ENCODE measurements at places on chromosomes 12 and 14.
A peak's percentile ranks its signal among the peaks of the same experiment; 100 is the strongest.

GRCh38 chr14:91387169-91387835, 30.3 kb downstream of the CCDC88C start:
- no peak for DNase-seq

- DNase-seq, result peak; percentile 30
Observed at GRCh38 chr12:108884116-108885012, 4.5 kb downstream of the DAO start.

DNA sequence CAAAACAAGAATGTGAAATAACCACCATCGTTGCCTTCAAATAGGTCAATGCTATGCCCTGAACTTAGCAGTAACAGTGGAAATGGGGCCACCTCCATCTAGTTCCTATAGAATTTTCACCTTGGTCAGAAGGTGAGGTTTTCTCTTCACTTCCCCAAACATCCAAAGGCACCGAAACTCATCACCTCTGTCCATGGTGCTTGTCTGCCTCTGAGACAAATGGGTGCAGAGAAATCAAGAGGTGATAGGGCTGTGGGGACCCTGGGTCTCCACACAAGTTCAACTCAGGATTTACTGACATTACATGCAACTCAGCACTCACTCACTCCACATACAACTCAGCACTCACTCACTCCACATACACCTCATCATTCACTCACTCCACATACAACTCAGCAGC, 26.2 kb upstream of the TMEM132C start:
- DNase-seq, result no peak

GRCh38 chr12:14454098-14454907, 88.8 kb downstream of the ATF7IP start:
- no peak for DNase-seq

DNA sequence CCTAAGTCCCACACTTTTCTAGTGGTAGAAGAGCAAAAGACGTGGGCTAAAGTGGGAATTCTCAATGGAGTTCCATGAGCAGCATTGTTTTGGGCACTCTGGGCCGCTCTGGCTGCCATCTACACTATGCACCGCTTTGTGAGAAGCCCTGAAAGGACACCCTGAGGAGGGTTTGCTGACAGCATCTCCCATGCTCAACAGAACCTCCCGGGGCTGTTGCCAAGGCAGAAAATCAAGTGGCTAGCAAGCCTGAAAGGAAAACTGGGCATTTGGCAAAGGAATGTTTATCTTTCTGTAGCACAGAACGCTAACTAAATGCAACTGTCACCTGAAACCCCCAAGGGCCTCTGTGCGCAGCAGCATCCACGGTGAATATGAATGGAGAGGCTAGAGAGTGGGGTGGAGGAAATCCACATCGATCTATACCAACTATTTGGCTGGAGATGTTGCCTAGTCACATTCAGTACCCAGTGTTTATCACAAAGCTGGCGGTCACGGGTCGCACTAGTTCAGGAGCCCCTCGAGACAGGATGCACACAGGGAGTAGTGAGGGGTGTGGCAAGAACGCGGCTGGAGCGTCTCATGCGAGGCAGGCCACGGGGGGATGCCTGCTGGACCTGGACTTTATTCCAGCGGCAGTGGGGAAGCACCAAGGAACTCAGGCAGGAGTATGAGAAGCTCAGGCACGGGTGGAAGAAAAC, 14.2 kb downstream of the APPL2 start:
- DNase-seq, result no peak

- no peak for DNase-seq
Observed at GRCh38 chr14:30108975-30109700, 181.5 kb upstream of the PRKD1 start.

- no peak for DNase-seq
Observed at GRCh38 chr12:116155383-116155782, 122.1 kb downstream of the MED13L start.

GRCh38 chr12:52631264-52631663, 12.9 kb upstream of the KRT73 start:
- no peak for DNase-seq

DNA sequence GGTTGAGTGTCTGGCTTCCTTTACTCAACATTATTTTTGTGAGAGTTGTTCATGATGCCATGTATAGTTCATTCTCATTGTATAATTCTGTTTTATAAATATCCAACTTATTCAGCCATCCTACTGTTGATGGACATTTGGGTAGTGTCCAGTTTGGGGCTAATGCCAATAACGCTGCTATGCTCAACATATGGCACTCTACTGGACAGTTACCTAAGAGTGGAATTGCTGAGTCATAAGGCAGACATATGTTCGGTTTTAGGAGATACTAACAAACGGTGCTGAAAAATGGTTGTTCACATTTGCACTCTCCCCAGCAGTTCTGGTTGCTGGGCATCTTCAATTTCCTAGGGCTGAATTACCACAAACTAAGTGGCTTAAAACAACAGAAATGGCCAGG, 28.7 kb upstream of the P2RX4 start:
- DNase-seq, result no peak

DNA sequence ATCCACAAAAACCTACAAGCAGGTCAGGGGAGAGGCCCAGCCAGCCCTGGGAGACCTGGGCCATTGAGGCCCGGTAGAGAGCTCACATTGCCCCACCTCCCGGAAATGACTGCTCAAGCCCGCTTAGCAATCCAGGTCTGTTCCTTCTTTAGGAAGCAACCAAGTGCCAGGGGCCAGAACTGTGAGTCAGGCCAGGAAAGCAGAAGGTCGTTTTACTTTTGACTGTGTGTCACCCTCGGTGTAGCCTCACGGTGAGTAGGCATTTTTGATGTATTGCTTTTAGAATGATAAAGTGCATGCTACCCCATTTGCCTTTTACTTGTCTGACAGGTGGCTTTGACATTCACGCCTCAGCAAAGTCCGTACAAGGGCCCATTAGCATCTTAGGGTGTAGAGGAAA, 25.4 kb upstream of the PWP1 start:
- DNase-seq, result no peak

DNA sequence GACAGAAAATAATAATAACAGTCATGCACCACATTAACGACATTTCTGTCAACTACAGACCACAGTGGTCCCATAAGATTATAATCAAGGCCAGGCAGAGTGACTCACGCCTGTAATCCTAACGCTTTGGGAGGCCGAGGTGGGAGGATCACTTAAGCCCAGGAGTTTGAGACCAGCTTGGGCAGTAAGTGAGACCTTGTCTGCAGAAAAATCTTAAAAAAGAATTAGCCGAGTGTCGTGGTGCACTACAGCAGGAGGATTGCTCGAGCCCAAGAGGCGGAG, 8.6 kb downstream of the NAB2 start:
- no peak for DNase-seq

DNA sequence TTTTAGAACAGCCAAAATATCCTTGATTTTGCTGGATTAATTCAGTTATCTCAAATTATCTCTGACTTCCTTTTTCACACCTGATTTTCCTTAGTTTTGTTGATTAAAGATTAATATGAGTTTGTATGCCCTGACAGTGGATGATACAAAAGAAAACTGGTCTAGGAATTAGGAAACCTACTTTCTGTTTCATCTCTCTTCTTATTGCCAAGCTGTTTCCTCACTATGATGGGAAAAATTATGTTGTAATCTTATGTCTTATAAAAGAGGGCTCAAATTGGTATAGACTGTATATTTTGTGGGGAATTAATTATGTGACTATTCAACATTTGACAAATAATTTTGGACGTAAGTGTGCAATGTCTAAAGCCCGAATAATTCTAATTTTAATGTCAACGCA, 271.6 kb downstream of the FBXL14 start:
- no peak for DNase-seq

GRCh38 chr12:105721051-105721825, 390.7 kb downstream of the C12orf75 start:
- DNase-seq, result no peak

DNA sequence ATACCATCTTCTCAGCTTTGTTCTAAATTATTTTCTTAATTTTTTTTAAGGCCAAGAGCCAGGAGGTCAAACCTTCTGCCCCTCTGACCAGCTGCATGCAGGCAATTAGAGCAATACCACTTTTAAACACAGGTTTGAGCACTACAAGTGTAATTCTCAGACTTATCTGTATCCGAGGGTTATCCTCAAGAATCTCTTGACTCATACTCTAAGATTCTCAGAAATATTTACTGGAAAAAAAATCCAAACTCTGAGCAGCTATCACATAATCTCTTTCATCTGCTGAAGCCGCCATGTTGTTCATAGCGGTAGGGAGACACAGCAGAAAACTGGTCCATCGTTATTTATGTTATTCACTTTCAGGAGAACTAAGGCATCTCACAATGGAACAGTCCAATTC, 27.4 kb upstream of the PTHLH start:
- DNase-seq, result no peak

- no peak for DNase-seq
Observed at GRCh38 chr14:72740504-72740961, 153.4 kb downstream of the DPF3 start.

DNA sequence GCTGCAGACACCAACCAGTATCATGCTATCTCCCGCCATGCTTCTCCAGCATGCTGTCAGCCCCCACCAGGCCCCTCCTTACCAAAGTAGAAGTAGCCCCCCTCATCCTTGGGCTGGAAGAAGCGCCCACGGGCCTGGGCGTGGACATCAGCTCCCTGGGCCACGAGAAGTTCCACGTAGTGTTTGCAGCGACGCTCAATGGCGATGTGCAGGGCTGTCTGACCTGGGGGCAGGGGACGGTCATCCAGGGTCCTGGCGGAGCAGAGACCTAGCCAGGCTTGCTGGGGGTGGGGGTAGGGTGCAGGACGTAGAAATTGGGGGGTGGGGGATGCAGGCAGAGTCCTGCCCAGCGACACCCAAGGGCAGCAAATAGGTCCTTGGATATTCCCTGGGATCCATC, 32.7 kb downstream of the TRPV4 start:
- DNase-seq, result no peak

DNA sequence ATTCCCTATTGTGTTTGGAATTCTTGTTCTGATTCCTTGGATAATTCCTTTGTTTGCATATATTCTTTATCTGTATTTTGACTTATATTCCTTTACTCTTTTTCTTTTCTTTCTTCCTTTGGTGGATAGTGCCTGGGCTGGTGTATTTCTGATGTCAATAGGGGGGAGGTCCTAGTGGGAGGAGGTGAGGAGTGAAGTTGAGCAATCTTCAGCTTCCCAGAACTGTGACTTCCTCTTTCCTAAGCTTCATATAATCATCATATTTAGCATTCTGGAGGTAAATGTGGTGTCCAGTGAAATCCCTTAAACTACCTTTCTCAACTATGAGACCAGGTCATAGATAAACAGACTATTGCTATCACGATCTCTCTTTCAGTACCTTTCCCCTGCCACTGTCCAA, 29.6 kb upstream of the TBPL2 start:
- no peak for DNase-seq

DNA sequence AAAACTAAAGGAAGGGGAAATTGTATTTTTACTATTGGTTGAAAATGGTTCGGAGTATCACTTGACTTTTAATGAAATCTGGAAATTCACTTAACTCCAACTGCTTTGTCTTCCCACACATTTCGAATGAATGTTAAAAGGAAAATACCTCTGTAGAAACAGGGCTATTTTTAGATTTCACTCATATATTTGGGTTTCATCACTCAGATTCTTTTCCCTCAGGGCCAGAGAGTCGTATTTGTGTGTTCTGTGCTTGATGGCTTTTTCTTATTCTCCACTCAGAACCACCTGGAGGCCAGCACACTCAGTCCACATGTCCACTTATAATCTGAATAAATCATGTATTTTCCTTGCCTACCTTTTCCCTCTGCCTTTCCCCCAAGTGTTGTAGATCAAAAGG, 40.0 kb downstream of the DAAM1 start:
- no peak for DNase-seq

- no peak for DNase-seq
Observed at GRCh38 chr14:55454264-55455002, 14.0 kb upstream of the TBPL2 start.

All from activated T-helper 1 cell treated with anti-CD3 and anti-CD28 coated beads, Interleukin-2, amount 50 U/mL, for 16 hours (primary cell).